ENCODE measurements at places on chromosomes 2 and 18.

DNA sequence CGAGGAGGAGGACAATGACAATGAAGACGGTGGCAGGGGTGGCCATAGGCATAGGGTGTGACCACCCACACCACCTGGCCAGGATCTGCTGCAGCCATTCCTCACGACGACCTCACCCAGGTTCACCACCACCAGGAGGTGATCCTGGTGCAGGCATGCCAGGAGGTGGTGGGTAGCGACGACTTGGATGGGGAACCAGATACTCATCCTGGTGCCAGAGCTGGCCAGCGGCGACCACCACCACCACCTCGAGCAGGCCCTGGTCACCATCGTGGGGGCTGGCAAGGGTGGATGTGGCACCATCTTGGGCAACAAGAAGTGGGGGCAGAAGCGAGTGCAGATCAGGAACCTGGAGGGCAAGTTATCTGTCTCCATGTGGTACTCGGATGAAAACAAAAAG, 117.1 kb upstream of the NXPH2 start:
- DNase-seq, result no peak
- no peaks in the 10 kb centered on the region for H3K36me3 ChIP-seq
- H3K4me3 ChIP-seq, result no peak overlapping the region
- H3K4me1 ChIP-seq, result no peaks in the 10 kb centered on the region
- no peak overlapping the region for H3K27ac ChIP-seq
- H3K27me3 ChIP-seq, result no peaks in the 10 kb centered on the region

DNA sequence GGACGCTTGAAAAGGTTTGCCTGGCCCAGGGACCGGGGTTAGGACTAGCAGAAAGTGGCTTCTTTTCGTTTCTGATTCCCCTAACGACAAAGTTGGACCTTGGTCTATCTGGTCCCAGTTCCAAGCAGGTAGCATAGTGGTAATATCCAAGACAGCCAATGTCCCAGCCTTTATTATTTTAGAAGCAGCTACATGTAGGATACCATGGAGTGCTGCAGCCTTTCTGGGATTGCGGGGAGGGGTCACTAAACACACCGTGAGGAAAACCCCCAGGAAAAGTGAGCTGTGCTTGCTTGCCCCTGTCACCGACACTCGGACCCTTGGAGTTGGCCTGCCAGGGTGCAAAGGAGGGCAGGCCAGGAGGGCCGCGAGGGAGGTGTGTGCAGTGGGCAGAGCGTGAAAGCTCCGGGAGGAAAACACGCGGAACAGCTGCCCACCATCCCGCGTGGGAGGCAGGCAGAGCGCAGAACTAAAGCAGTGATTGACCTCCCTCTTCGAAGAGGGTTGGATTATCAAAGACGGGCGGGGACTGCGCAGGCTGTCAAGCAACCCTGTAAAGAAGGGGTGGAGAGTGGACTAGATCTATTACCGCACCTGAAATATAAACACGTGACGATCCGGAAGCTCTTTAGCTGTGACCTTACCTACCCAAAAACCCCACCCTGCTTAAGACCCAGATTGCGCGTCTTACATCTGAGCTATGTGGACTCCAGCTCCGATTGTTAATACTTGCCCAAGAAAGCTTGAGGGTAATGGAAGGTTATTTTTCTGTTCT, 624 bp upstream of the MAP4K3 start:
- H3K27me3 ChIP-seq, result no peaks in the 10 kb centered on the region
- peaks cover 44% of the 10 kb centered on the region for H3K4me1 ChIP-seq
- DNase-seq, result peak; percentile 15
- peak overlapping the region; percentile 10 for H3K27ac ChIP-seq
- peaks cover 12% of the 10 kb centered on the region for H3K36me3 ChIP-seq
- H3K4me3 ChIP-seq, result peak overlapping the region; percentile 96

GRCh38 chr2:178194600-178195389, 483 bp downstream of the OSBPL6 start:
- H3K36me3 ChIP-seq, result no peaks in the 10 kb centered on the region
- peaks cover 62% of the 10 kb centered on the region for H3K27me3 ChIP-seq
- peak overlapping the region; percentile 80 for H3K4me3 ChIP-seq
- DNase-seq, result no peak
- no peak overlapping the region for H3K27ac ChIP-seq

- no peaks in the 10 kb centered on the region for H3K4me1 ChIP-seq
- no peak overlapping the region for H3K27ac ChIP-seq
Observed at GRCh38 chr18:37654731-37655369, 89.3 kb upstream of the CELF4 start.

- DNase-seq, result peak; percentile 24
- H3K4me3 ChIP-seq, result no peak overlapping the region
- peaks cover 4% of the 10 kb centered on the region for H3K36me3 ChIP-seq
- H3K27ac ChIP-seq, result peak overlapping the region; percentile 20
Observed at GRCh38 chr2:234032279-234032856, 18.1 kb upstream of the SPP2 start.

DNA sequence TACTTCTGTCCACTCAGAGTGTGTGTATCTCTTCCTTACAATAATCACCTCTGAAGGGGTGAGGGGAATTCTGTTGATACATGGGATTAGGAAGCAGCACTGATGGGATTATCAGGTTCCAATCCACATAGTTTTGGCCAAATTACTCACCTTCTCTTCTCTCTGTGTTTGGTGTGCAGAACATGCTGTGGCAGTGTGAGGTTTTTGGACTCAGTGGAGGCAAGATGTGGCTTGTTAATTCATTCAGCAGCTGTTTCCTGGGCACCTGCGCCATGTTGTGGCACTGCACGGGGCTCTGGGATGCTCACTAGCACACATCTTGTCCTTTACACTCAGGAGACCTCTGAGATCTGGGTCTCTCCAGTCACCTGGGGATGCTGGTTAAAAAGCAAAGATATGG, 350.3 kb upstream of the HS6ST1 start:
- no peak for DNase-seq
- H3K27me3 ChIP-seq, result peaks cover 7% of the 10 kb centered on the region
- H3K4me1 ChIP-seq, result no peaks in the 10 kb centered on the region
- no peak overlapping the region for H3K4me3 ChIP-seq
- H3K36me3 ChIP-seq, result no peaks in the 10 kb centered on the region

DNA sequence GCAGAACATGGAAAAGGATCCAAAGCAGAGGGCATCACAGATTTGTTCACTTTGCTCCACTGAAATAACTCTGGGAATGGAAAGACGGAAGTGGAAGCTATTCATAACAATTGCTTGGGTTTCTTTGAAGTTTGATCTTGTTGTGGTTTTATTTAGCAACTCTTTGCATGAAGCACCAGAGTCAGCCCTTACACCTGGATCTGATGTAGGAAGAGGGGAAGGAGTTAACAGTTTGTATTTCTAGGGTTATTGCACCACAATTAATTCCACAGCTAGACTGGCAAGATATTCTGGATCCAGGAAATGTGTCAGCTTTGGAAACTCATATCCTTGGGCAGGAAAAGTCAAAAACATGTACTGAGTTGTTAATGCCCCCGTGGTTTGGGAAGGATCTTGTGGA, 1143.4 kb downstream of the CNTNAP5 start:
- no peak for DNase-seq
- no peaks in the 10 kb centered on the region for H3K4me1 ChIP-seq
- H3K36me3 ChIP-seq, result no peaks in the 10 kb centered on the region
- no peak overlapping the region for H3K27ac ChIP-seq
- H3K4me3 ChIP-seq, result no peak overlapping the region

GRCh38 chr18:23363865-23364570, 89.1 kb upstream of the RIOK3 start:
- DNase-seq, result no peak
- H3K27ac ChIP-seq, result no peak overlapping the region
- peaks cover 2% of the 10 kb centered on the region for H3K27me3 ChIP-seq
- peaks cover 4% of the 10 kb centered on the region for H3K36me3 ChIP-seq
- H3K4me3 ChIP-seq, result no peak overlapping the region

DNA sequence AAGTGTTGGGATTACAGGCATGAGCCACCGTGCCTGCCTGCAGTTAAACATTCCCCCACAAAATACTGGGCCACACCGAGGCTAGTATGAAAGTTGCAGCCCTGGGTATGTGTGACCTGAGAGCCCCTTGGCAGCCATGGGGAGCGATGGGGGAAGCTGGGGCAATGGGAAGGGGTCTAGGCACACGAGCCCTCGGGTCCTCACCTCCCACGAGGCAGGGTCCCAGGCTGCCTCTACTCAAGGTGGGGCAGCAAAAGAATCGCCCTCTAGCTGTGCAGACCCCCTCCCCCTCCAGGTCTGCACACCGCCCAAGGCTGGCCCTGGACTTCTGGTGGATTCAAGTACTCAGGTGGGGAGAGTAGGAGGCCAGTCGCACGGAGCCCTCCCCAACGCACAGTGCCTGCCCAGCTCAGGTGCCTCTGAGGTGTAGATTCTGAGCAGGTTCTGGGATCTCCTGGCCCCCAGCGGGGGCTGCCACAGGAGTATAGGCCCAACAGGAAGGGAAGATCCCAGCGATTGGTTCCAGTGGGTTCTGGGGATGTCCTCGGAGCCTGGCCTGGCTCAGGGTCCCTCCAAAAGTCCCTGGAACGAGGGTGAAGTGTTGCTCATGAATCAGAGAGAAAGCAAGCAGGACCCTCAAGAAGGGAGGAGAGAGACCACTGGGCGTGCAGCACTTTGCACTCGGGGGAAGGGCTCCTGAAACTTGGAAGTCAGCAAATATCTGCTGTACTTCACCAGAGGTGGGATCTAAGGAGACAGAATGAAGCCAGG, 2.6 kb downstream of the GPR35 start:
- peaks cover 25% of the 10 kb centered on the region for H3K4me1 ChIP-seq
- no peaks in the 10 kb centered on the region for H3K27me3 ChIP-seq
- no peak for DNase-seq
- no peak overlapping the region for H3K4me3 ChIP-seq

GRCh38 chr18:14971461-14972185, 223.7 kb downstream of the ANKRD30B start:
- H3K27ac ChIP-seq, result no peak overlapping the region
- H3K36me3 ChIP-seq, result no peaks in the 10 kb centered on the region
- no peaks in the 10 kb centered on the region for H3K4me1 ChIP-seq
- DNase-seq, result no peak
- H3K27me3 ChIP-seq, result no peaks in the 10 kb centered on the region
- no peak overlapping the region for H3K4me3 ChIP-seq

DNA sequence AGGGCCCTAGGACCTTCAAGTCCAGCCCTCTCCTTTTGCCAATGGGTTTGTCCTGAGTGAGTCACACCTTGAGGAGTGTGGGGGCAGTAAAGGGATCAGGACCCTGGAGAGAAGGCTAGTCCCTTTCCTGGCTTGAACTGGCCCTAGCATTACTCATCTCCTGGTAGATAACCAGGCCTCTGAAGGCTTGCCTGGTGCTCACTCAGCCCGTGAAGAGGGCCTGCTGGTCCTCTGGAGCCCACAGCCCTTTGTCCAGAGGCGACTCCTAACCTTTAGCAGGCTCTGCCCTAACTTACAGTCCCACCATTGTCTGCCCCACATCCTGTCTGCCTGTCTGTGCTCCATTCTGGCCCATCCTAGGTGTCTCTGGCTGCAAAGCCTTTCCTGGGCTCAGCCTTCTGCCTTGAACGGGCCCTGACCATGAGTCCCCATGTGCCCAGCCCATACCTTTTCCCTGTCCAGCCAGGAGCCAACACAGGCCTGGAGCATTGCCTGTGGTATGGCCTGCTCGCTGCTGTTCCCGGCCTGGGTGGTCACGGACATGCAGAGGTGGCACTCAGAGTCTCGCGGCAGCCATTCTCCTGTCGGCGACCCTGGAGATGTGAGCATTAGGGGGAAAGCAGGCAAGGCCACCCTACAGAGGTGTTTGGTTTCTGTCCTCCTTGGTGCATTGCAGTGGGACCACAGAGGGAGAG, 5.0 kb downstream of the SFTPB start:
- DNase-seq, result no peak
- H3K27me3 ChIP-seq, result peaks cover 3% of the 10 kb centered on the region
- no peaks in the 10 kb centered on the region for H3K36me3 ChIP-seq
- no peak overlapping the region for H3K27ac ChIP-seq
- H3K4me3 ChIP-seq, result no peak overlapping the region

GRCh38 chr18:10771053-10771709, 245.4 kb downstream of the NAPG start:
- no peaks in the 10 kb centered on the region for H3K4me1 ChIP-seq
- no peak overlapping the region for H3K4me3 ChIP-seq
- no peak overlapping the region for H3K27ac ChIP-seq
- H3K36me3 ChIP-seq, result no peaks in the 10 kb centered on the region

GRCh38 chr2:66490588-66491001, 55.7 kb downstream of the MEIS1 start:
- no peaks in the 10 kb centered on the region for H3K4me1 ChIP-seq
- H3K4me3 ChIP-seq, result no peak overlapping the region
- no peak overlapping the region for H3K27ac ChIP-seq
- H3K27me3 ChIP-seq, result no peaks in the 10 kb centered on the region
- H3K36me3 ChIP-seq, result no peaks in the 10 kb centered on the region
- DNase-seq, result no peak

- H3K27me3 ChIP-seq, result peaks cover 1% of the 10 kb centered on the region
- no peak for DNase-seq
- no peak overlapping the region for H3K4me3 ChIP-seq
- peaks cover 32% of the 10 kb centered on the region for H3K4me1 ChIP-seq
- H3K36me3 ChIP-seq, result peaks cover 7% of the 10 kb centered on the region
Observed at GRCh38 chr2:196218106-196218505, 46.7 kb upstream of the STK17B start.

- peaks cover 4% of the 10 kb centered on the region for H3K4me1 ChIP-seq
- no peak overlapping the region for H3K4me3 ChIP-seq
- no peak overlapping the region for H3K27ac ChIP-seq
- no peak for DNase-seq
- no peaks in the 10 kb centered on the region for H3K36me3 ChIP-seq
Observed at GRCh38 chr2:100876231-100876860, 56.4 kb downstream of the NPAS2 start.

DNA sequence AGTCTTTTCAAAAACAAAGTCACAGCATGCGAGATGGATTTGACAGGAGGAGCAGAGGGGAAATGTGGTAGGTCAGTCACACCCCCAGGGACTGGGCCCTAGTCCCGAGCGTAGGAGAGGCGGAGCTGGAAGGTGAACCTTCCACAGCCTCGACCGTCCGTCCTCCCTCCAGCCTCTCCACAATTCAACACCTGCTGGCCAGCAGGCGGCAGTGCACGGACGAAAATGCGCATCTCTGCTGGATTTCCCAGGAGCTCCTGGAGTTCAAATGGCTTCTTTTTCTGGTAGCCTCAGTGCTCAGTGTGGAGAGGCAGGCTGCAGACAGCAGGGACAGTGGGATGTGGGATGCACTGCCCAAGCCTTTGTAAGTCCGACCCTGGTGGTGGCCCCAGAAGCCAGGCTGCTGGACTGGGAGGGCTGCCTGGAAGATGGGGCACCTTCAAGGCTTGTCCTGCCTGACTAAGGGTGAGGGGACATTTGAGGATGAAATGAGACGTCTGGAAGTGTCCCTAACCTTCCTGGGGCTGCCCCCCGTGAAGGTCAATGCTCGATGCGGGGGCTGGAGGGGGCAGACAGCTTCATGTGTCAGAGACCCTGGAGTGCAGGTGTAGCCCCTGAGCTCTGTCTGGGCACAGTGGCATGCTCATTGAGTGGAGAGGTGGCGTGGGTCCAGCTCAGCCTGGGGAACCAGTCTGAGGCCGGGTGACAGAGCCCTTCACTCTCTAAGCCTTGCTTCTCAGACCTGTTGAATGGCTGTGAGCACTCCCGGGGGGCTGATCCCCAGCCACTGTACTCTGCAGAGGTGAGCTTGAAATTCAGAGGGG, 189.5 kb downstream of the TFCP2L1 start:
- no peaks in the 10 kb centered on the region for H3K36me3 ChIP-seq
- no peak overlapping the region for H3K4me3 ChIP-seq
- H3K4me1 ChIP-seq, result no peaks in the 10 kb centered on the region
- H3K27ac ChIP-seq, result no peak overlapping the region
- DNase-seq, result no peak

GRCh38 chr18:59148192-59148591, 8.5 kb downstream of the SEC11C start:
- no peak overlapping the region for H3K4me3 ChIP-seq
- H3K4me1 ChIP-seq, result peaks cover 61% of the 10 kb centered on the region
- H3K36me3 ChIP-seq, result peaks cover 13% of the 10 kb centered on the region
- DNase-seq, result no peak
